NCI-H2081 treated with DMSO at 0.1 percent for 48 hours (cell line): ENCODE measurements at places on chromosomes 12 and 14.

DNA sequence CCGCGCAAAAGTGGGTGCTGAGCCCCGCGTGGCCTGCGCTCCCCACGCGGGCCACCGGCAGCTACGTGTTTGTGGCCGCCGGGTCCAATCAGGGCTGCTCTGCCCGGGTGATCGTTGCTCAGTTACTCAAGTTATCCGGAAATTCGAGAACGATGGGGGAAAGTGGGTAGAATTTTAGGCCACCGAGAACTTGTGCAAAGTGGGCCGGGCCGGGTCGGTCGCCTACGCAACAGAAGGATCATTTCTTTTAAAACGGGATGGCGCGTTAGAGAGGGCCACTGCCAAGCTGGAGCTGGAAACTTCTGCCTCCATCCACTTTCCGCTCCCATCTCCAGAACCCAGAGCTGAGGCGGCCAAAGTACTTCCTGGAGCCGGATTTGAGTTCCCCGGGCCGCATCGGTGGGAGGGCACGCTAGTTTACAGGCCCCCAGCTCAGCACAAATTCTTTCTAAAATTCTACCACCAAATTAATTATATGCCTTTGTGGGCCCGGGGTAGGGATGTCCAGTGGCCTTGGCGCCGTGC lies 3.5 kb downstream of the RFX4 start:
- no peak for DNase-seq

- no peak for DNase-seq
These were observed 2.5 kb downstream of the AJUBA start for GRCh38 chr14:22979748-22980392.

DNA sequence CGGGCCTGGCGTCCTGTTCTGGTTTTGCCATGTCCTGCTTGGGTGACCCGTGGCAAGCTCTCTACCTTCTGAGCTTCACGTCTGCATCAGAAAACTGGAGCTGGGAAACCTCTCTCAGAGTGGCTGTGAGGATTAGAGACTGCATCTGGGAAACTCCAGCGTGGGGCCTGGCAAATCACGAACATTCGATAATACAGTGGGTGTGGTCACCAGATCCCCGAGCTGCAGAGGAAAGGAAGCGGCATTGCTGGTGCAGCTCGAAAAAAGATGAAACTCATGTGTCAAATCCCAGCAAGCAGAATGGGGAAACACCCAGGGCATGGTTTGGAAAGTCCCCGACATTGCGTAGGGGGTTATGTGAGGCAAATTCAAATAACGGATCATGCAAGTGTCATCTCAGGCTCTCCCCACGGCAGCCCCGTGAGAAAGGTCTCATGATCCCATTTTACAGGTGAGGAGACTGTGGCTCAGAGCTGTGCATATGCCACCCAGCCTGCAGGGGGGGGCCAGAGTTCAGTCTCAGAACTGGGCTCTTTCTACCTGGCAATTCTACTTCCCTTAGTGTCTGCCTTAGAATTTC lies 98.1 kb upstream of the VRK1 start:
- DNase-seq = no peak

GRCh38 chr12:62673028-62673815 lies 206.6 kb downstream of the MON2 start:
- no peak for DNase-seq

DNA sequence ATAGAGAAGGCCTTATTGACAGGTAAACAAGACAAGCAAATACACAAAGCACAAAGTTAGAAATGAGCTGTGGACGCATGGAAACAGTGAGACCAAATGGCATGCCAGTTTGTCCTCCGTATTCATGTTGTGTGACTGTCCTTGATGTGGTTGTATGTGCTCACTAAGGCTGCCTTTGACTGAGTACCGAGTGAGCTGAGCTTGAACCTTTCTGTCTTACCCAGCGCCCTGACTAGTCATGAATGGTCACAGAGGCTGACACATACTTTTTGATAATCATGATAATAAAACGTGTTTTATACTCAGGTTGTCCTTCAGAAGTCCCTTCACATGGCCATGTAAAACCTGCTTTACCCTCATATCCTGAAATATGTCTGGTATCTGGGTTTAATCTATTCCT lies 553 bp upstream of the CATSPERB start:
- no peak for DNase-seq

DNA sequence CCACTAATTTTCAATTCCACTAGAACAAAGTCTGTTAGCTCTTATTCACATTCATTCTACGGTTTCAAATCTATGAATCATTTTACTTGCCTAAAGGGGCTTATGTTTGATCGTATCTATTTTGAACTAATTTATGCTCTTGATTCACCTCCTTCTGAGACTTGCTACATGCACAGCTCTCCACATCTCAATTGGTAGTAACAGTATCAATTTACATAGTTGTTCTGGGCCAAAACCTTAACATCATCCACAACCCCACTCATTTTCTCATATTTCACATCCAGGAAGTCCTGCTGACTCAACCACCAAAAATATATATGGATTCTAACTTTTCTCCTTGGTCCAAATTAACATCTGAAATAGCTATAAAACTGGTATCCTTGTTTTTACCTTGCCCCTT lies 208.6 kb downstream of the RASSF9 start:
- no peak for DNase-seq

DNA sequence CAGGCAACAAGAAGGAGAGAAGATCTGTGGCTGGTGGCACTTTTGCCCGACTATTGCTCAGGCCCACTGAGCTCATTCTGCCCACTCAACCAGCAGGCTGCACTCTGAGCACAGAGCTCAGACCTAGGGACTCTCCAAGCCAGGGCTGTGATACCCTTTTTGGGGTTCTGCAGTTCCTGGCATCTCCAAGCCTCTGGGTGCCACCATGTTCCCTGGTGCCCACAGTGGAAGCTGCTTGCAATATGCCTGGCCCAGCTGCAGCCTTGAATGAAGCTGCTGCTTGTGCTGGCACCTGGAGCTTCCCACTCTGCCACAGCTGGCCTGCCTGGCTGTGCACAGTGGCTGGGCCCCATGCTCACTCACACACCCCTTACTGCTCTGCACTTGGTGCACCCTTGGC lies 236.1 kb downstream of the ADGRD1 start:
- no peak for DNase-seq
